ENCODE measurements at places on chromosomes 1 and 21.

- no peak for DNase-seq
These were observed 45.2 kb downstream of the H3-3A start for GRCh38 chr1:226107471-226108460.

GRCh38 chr1:49199564-49199963 lies 422.9 kb upstream of the BEND5 start:
- DNase-seq, result peak; percentile 1

GRCh38 chr1:61323681-61324328 lies 241.4 kb downstream of the NFIA start:
- no peak for DNase-seq

GRCh38 chr1:9194024-9194423 lies 40.5 kb upstream of the H6PD start:
- DNase-seq, result no peak

DNA sequence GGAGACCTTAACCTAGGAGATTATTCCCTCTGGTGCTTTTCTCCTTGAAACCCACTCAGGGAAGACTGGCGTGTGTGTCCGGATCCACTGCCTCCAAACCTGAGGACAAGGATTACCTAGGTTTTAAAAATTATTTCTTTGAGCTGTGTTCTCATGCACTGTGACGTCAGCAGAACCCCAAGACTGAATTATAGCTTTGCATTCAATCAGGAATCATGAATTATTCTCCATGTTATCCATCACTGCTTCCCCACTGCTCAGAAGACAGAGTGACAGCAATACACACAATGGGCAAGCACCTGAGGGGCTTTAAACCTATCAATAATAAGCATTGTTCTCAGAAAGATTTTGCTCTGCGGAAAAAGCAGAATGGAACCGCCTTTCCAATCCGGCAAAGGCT lies 253.2 kb upstream of the FOXD3 start:
- DNase-seq, result no peak

DNA sequence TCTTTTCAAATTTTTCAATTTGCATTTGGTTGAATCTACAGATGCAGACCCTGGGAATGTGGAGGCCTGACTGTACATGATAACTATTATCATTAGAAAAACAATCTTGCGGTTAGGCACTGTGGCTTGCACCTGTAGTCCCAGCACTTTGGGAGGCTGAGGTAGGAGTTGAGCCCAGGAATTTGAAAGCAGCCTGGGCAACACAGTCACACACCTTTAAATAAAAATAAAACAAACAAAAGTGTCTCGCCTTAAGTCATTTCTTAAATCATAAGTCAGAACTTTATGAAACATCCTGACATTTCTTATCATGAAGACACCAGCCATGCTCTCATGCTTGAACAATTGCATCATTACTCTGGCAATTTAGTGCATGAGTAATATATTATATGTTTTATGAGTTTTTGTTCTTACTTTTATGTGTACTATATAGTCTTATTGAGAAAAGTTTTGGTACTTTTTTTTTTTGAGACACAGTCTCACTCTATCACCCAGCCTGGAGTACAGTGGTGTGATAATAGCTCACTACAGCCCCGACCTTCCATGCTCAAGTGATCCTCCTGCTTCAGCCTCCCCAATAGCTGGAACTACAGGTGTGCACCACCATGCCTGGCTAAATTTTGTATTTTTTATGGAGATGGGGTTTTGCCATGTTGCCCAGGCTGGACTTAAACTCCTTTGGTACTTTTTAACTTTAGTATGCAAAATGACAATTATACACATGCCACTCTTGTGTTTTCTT lies 7.8 kb downstream of the TBX19 start:
- DNase-seq, result no peak

DNA sequence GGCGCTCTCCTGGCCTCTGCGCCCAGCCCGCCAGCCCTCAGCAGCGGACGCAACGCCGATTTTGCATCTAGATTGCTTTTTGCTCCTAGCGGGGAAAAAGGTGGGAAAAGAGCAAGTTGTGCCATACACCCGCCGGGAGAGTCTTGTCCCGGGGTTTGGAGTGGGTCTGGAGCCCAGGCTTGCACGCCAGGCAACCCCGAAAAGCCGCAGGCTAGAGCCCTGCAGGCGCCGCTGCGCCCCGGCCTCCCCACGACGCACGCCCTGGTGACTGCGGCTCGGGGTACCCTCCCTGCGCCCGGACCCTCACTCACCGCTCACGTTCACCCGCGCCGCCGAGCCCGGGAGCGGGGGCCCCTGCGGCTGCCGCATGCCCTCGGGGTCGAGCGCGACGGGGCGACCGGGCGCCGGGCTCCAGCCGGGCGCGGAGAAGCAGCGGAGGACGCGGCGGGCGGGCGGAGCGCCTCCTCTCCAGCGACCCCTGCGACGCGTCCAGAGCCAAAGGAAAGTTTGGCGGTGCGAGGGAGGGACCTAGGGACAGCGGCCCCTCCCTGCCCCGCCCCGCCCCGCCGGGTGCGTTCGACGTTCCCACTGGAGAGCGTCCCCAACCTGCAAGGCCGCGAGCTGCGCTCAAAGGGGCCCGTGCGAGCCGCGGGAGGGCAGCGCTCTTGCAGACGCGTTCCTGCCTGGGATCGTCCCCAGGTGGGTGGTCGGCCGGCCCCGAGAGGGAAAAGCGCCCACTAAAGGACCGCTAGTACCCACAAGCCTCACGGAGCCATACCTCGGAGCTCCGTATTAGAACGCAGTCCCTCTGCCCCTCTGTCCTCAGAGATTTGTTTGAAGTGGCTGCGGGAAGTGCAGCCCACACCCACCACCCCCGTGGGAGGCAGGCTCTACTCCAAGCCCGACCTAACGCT lies at the start of gene LPAR3:
Gene LPAR3 (minus strand): TSS at position 502 of the 914 bp plus-strand sequence. CDS start 27,086 bp downstream, outside the sequence.
- peak; percentile 73 for DNase-seq

DNA sequence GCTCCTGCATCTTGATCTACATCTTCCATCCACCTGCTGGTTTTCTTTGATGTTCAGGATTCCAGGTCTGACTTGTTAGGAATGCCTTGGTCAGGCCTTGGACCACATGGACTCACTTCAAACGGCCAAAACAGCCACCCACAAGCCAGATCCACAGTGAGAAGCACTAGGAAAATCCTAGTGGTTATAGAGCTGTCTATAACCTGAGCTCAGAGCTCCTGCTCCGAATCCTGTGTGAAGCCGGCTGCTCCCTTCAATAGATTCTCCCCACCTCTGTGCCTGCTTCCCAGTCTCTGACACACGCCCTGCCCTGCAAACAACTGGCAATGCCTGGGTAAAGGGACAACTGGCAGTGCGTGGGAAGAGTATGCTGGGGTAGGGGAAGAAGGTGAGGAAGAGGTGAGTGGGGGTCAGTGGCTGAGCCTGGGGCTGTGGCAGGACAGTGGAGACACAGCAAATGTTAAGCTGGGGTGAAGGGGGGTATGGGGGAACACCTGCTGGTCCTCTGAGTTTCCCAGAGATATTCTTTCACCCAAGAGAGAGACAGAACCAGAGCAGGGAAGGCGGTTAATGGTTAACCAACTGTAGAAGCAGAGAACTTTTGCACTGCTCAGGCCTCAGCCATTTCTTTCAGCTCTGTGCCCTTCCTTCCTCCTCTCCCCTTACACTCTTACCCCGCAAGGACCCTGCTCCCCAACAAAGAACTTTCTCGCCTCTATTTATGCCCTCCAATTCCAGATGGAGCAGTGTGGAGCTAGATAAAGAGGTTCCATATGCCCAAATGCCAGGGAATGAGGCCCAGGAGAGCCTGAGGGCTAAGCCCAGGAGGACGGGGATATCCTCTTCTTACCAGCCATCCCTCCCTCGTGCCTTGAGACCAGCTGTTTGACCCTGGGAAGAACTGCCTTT lies 4.5 kb downstream of the PLXNA2 start:
- peak; percentile 67 for DNase-seq

GRCh38 chr1:7456722-7457082 lies 314.4 kb upstream of the VAMP3 start:
- no peak for DNase-seq

- no peak for DNase-seq
These were observed 14.1 kb downstream of the PEA15 start for GRCh38 chr1:160219062-160219929.

DNA sequence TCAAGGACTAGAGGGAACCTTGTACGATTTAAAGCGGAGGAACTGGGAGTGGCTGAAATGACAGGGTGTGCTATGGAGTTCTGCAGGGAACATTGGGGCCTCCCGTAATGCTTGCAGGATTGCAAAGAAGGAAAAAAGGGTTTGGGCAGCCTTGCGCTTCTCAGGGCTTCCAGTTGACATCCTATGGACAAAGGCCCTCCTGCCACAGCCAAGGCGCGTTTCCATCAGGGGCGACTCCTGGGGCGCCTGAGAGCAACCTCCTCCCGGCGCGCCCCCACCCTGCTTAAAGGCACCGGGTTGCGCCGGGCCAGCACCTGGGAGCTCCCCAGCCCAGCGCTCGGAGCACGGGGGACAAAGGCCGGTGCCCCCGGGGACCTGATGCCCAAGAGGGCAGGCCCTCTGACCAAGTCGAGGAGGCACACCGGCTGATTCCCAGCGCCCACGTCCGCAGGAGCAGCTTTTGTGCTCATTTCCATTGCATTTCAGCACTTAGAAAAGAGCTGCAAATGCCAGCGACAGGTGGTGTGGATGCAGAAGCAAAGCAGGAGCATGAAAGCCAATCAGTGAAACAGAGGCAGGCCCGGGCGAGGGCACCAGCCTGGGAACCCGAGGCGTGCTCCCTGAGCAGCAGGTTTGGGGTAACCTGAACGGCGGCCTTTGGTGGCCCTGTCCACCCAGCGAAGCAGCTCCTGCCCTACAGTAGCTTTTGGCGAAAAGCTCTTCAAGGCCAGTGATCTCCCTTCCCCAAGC lies 17.6 kb upstream of the RNF187 start:
- DNase-seq, result no peak

GRCh38 chr1:40476924-40477677 lies at the start of gene ZFP69:
Gene ZFP69 (plus strand): TSS chr1:40477290. CDS start chr1:40479362, 2,072 bp downstream.
- DNase-seq, result peak; percentile 91

- no peak for DNase-seq
These were observed 180.7 kb downstream of the MRPL39 start for GRCh38 chr21:25426580-25426979.

DNA sequence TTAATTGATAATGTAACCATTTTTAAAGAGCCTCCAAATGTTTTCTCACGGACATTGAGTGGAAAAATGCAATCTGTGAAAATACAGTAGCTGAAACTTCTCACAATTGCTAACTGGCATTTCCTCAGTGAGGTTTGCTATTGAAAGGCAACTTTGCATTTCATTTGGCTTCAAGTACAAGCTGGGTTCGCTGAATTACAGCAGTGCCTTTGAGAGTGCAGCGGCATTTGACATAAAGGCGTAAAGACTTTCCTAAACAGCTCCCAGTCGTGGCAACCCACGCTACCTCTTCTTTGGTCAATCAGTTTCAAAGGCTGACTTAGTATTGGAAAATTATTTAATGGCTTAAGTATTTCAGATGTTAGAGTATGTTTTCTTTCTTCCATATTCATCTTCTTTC lies 39.3 kb upstream of the ZBTB18 start:
- DNase-seq, result no peak

DNA sequence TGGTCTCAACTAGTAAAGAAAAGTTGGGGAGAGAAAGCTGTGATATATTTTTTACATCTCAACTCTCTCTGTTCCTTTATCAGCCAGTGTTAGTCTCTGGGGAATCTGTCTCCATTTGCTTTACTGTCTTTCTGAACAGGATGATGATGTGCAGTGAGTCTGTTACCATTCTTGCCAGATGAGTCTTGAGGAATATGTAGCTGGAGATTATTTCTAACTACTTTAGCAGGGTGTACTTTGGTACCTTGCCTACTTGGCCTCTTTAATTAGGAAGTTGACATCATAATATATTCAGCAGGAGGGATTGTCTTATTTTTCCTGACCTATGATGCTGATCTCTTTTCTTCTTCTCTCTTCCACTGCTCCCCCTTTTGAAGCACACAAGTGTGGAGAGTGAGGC lies 15.7 kb upstream of the HAX1 start:
- DNase-seq, result no peak

DNA sequence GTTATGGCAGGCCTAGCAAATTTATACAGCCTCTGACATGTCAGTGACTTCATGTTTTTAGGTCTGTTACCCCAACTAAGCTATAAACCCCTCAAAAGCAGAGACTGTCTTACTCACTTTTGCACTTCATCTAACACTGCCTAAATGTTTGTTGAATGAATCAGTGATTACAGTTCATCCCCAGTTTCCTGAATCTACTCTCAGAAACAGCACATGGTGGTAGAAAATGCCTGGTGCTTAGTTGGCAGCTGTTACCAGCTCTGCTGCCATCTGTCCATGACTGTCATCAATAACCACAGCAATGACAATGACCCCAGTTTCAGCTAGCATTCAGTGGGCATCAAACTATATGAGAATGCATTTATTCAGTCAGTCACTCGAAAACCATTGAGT lies 110.5 kb upstream of the SERBP1 start:
- DNase-seq, result no peak

DNA sequence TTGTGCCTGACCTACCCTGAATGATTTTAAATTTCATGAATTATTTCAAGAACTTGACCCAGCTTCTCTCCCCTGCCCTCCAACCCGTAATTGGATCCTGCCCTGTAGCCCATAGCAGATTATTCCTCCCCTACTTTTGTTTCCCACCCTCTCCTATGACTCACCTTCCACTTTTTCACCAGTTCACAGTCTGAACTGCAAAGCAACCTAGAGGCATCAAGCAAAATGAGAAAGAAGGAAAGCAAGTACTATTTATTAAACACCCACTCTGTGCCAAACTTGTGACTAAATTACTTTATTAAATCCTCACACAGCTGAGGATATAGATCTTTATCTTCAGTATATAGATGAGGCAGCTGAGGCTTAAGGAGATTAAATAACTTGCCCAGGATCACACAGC lies 20.7 kb upstream of the IKBKE start:
- DNase-seq, result no peak

GRCh38 chr1:37362594-37363385 lies 111.6 kb upstream of the ZC3H12A start:
- DNase-seq, result no peak

Measured in right kidney (tissue), 9 donors.